ENCODE measurements at places on chromosomes 3 and 15.

DNA sequence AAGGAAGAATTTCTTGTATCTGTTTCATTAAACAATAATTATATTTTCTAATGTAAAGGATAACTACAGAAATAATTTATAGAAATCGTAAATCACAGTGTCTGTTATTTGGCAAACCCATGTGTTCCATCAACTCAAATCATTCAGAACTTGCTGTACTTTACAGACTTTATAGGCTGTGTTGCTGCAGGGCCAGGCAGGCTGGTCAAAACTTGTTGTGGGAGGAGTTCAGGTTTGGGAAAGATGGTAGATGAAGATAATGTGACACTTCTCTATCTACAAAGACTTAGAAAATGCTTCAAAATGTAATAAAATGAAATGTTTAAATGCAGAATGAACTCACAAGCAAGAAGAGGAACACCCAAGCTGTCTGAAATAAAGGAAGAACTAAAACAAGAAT, 183.4 kb downstream of the SEMA6D start:
- no peak for DNase-seq

- DNase-seq = no peak
These were observed 490.0 kb upstream of the TBL1XR1 start for GRCh38 chr3:177687291-177687690.

DNA sequence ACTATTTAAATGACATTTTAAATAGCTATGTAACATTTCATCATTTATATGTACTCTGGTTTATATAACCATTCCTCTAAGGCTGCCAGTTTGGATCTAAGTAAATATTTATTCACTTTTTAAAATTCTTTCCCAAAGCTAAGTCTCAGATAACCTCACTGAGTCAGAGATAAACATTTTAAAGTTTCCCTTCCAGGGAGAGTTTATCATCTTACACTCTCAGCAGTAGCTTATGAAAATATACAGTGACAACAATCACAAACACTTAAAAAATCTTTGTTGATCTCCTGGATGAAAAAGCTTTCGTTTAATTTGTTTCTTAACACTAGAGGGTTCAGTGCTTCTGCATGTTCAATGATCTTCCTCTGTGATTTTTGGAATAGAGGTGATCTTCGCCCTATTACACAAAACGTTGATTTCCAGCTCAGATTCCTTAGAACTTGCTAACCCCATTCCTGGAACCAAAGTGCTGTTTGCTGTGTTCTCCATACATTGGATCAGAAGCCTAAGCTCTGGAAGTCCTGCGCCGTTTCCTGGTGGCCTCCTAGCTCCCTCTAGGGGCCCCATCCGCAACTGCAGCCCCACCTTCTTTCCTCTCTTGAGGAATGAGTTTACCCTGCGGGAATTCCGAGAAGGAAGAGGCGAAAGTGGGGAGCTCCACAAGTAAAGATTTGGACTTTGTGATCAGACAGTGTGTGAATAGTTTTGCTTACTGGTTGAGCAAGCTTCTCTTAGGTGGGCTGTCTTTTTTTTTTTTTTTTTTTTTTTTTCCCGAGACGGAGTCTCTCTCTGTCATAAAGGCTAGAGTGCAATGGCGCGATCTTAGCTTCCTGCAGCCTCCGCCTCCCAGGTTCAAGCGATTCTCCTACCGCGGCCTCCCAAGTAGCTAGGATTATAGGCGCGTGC, 29.3 kb upstream of the SACM1L start:
- DNase-seq = no peak

GRCh38 chr3:117927825-117928224, 1106.8 kb downstream of the IGSF11 start:
- no peak for DNase-seq

DNA sequence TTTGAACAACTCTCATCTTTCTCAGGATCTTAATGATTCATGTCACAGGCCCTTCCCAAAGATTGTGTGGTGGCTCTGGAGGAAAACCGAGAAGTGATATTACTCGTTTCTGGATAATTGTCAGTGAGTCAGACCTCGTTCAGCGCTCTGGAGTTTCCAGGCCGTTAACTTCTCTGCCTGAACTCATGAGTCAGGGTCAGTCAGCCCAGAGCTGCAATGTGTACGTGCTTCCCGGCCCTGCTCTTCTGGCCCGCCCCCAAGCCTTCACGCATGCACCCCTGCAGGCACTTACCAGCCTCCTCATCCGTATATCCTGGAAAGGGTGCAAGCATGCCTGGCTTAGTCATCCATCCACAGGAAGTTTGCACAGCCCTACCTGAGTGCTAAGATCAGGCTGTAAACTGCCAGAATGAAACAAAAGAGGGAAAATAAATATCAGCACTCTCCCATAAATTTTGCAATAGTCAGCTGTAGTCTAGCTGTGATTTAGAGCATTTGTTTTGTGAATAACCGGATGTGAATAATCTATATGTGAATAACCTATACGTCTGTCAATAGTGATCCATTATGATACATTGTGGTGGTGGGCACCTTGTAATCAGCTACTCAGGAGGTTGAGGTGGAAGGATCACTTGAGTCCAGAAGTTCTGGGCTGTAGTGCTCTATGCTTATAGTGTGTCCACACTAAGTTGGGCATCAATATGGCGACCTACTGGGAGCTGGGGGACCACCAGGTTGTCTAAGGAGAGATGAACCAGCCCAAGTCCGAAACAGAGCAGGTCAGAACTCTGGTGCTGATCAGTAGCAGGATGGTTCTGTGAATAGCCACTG, 35.3 kb upstream of the SEMA4B start:
- DNase-seq = peak; percentile 92

GRCh38 chr3:136682740-136683312, 69.4 kb downstream of the STAG1 start:
- DNase-seq = no peak

GRCh38 chr15:66846031-66846430, 144.0 kb downstream of the SMAD6 start:
- no peak for DNase-seq

GRCh38 chr3:76432396-76432795, 607.5 kb upstream of the ROBO2 start:
- DNase-seq = no peak

DNA sequence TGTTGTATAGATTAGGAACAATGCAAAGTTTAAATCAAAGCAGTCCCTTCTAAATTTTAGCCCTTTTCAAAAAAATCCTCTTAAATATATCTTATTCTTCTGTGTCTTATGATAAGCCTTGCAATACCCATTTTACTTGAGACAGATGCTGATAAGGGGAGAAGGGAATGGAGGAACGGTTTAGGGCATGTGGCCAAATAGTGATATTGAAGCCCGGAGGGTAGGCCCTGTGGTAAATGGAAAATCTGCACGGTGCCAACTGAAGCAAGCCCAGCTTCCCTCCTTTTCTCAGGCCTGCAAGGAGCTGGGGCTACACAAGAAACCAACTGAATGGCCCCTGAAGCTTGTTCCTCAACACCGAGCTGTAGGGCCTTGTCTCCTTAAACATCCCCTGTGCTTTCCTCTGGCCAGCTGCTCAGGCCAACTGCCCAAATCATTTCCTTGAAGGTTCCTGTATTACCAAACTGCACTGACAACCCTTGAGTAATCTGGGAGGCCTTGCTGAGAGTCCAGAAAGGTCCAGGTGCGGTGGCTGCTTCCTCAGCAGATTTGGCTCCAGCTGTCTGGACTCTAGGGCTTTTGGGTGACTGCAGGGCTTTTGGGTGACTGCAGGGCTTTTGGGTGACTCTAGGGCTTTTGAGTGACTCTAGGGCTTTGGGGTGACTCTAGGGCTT, 67.2 kb downstream of the NCEH1 start:
- no peak for DNase-seq

DNA sequence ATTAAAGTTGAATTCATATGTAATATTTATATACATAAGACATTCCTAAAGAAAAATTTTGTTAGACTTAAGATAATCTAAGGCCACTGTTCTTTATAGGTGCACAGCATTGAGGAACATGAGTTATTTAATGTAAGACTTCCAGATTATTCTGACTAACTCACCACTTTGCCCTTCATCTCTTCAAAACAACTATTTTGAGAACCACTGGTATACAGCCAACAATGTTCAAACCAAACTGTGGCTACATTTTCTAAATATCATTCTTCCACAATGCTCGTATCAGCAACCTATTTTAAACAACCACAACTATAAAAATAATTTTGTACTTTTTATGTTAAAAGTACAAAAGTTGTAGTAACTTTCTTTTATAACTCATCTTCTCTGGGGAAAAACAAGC, 199.8 kb upstream of the ALCAM start:
- no peak for DNase-seq

DNA sequence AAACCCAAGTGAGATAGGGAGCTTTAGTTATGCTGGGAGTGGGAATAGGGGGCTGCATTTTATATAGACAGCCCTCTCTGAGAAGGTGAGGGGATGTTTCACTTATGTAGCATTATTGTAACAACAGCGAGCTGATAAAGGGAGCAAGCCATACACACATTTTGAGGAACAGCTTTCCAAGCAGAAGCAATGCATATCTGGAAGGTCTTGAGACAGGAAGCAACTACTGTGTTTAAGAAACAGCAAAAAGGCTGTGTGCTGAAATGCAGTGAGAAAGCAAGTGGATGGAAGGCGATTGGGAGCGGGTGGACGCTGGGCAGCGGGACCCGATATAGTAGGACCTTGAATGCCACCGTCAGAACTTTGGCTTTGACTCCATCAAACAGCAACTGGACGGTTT, 155.9 kb upstream of the TBL1XR1 start:
- no peak for DNase-seq

DNA sequence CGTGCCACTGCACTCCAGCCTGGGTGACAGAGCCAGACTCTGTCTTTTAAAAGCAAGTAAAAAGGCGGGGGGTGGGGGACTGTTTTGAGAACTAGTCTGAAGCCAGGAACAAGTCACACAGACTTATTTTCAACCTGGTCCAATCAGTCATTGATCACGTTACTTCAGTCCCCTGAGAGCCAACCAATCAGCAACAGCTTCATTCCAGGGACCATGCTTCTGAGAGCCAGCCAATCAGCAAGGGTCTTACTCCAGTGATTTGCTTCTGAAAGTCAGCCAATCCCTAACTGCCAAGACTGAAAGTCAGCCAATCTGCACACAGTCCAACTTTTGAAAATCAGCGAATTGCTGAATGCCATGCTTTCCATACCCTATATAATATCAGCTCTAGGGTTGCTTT, 48.6 kb upstream of the C15orf39 start:
- no peak for DNase-seq

- no peak for DNase-seq
These were observed 405.6 kb downstream of the GRM7 start for GRCh38 chr3:7266551-7266950.

GRCh38 chr3:51679777-51680176, 8.7 kb downstream of the TEX264 start:
- DNase-seq = no peak

GRCh38 chr3:51937611-51938450, 3.9 kb downstream of the RRP9 start:
- no peak for DNase-seq

GRCh38 chr15:70539912-70540530, 223.3 kb downstream of the UACA start:
- no peak for DNase-seq

DNA sequence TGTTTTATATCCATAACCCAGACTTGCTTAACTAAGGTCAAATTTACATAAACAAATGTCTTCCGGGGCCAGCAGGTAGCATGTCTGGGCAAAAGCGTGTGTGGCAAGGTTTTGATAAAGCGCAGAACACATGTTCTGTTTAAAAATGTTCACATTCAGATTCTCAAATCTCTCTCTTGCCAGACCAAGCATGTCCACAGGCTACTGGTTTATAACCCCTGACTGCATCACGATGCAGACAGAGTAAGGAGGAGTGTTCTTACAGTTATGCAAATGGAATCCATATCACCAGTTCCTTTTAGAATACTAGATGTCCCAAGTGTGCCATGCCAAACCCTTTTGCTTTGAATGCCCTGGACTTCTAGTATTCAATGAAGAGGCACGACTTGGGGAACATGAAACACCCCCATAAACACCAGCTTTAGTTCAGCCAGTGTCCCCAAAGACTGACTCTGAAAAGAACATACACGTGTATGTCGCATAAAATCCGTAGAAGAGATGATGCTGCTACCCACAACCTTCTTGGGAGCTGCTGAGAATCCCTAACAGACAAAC, 412.0 kb downstream of the CNTN4 start:
- DNase-seq = no peak

GRCh38 chr15:77564341-77564740, 68.4 kb downstream of the LINGO1 start:
- DNase-seq = no peak

- DNase-seq = no peak
These were observed 175.0 kb upstream of the TLE3 start for GRCh38 chr15:70272565-70273355.

- no peak for DNase-seq
These were observed 132.6 kb upstream of the LIPC start for GRCh38 chr15:58298879-58299850.

DNA sequence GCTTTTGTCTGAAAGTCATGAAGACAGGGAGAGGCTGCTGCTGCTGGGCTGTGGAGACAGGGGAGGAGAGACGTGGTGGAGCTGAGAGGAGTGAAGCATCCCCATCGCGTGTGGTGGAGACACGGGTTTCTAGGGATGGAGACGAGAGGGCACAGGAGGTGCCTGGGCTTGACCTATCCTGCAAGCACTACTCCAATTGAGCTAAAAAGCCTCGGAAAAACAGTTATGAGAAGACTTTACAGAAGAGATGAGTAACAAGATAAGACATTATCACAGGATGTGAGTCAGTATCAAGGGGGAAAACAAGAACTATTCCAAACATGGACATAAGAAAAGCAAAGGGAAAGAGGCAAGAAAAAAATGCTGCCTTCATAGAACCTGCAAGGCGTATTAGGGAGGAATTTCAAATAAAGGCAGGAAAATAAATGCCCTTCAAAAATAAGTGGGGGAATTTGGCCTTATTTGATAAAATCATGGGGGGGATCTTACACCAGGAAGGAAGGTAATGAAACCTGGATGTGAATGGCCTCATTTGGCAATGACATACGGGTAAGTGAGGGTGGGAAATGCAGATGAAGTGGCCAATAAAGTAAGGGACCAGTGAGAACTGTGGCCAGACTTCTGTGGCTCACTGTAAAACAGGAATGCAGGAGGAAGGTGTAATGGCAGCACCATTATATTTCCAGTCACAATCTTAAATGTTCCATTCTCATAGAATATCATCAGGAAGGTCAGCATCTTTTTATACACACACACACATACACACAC, 97.9 kb downstream of the PLD1 start:
- no peak for DNase-seq

GRCh38 chr3:71518089-71518488, 65.4 kb downstream of the FOXP1 start:
- DNase-seq = no peak

DNA sequence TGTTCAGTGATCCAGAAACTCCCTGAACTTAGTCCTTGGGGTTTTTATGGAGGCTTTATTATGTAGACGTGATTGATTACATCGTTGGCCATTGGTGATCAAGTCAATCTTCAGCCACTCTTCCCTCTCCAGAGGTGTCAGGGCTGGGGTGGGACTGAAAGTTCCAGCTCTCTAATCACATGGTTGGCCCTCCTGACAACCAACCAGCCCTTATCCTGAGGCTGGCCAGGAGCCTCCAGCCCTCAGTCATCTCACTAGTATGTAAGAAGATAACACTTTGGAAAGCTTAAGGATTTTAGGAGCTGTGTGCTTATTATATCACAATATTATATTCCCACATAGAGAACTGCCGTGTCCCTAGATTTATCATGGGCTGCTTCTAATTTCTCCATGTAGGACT, 142.3 kb downstream of the VPS8 start:
- no peak for DNase-seq

- peak; percentile 67 for DNase-seq
These were observed 168.6 kb downstream of the SOX2 start for GRCh38 chr3:181880331-181880730.
